ENCODE measurements at places on chromosomes 3 and 15.
A peak's percentile ranks its signal among the peaks of the same experiment; 100 is the strongest.

GRCh38 chr15:58148120-58148519 lies 9.9 kb downstream of the AQP9 start:
- no peak for DNase-seq

DNA sequence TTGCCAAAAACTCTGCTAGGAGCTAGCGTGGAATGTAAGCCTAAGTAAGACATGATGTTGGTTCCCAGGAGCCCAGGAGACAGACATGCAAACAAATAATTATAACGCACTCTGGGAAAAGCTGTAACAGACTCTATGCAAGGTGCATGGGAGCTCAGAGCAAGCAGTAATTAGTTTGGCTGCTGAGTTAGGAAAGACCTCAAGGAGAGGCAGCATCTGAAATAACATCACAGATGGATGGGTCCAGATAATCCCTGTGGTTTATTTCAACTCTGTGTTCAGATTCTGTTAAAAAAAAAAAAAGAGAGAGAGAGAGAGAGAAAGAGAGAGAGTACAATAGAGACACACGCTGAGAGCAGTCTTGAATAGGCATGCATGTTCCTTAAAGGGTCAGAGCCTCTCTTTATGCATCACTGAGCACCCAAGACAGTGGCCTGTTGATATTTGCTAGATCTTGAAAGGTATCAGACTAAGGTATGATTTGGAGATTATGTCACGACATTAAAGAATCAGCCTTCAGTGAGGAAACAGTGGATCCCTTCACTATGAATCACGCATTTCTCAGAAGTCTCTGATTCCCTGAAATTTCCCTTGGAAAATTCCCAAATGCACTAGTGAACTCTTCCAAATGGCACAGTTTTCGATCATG lies 124.4 kb upstream of the LIPC start:
- DNase-seq = peak; percentile 6

- DNase-seq = peak; percentile 76
Observed at GRCh38 chr3:25427942-25428788, at the start of gene RARB. TSS of gene RARB (plus strand) at chr3:25428263. CDS start at chr3:25428732, 469 bp downstream.

GRCh38 chr3:135865085-135865484 lies 100.4 kb upstream of the PPP2R3A start:
- no peak for DNase-seq

DNA sequence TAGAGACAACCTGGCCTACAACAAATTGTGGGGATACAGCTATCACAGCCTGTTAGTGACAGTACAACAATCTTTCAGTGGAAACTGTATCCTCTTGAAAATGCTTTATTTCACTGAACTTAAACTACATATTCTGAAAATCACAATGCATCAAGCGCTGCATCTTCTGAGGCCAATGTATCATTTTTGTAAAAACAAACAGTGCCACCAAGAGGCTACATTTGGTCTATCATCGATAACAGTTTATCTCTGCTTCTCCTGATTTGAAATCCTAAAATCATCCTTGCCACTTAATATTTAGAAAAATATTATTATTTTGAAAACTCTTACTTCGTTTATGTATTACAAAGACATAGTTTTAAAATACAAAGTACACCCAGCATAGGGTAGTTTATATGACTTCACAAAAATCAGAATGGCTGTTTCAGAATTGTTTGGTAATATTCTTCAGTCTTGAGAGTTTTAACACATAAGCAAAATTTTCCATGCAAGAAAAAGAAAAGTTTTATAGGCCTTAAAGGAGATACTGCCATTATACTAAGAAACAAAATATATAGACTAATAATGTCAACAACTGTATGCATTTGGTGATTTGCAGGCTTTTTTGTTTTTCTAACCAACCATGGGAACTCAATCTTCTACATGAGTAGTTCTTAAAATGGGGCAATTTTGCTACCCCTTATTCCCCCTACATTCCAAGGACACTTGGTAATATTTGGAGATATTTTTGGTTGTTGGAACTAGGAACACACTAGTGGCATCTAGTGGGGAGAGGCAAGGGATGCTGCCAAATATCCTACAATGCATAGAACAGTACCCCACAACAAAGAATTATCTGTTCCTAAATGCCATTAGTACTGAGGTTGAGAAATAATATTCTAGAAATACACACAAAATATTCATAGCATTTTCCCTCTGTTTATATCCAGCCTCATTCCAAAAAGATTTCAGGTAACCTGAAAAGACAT lies 42.3 kb downstream of the WDR72 start:
- peak; percentile 50 for DNase-seq

DNA sequence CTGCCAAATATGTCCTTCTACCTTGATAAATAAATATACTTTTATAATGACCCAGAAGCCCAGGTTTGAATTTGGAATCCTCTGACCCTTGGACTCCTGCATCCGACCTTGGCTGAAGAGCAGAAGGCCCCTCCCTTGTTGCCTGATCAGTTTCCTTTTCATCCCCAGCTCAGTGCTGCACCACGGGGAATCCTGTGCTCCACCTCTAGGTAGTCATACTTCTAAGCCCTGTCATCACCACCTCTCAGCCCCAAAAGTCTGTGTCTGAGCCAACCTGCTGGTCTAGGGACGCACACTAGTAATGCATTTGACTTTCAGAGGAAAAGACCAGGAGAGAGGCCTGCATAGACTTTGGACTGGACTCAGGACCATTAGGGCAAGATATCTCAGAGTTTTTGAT lies 310.6 kb downstream of the NLGN1 start:
- DNase-seq = no peak

- DNase-seq = no peak
Observed at GRCh38 chr3:28240441-28240840, 978 bp upstream of the CMC1 start.
